ENCODE measurements at places on chromosomes 12 and 14. TPM values are rescaled to one million over a fixed set of nuclear protein-coding genes. Genes with fewer than 3 reads are reported as not detected.

The TEDC1 gene
- 8.6 TPM for total RNA-seq

- H3K36me3 ChIP-seq, result no peaks in the 10 kb centered on the region
- H3K4me1 ChIP-seq, result no peaks in the 10 kb centered on the region
- no peak for DNase-seq
These were observed 68.1 kb downstream of the TTC9 start for GRCh38 chr14:70709726-70710382.

The LYZ gene
- total RNA-seq, result 38.7 TPM

GRCh38 chr14:91873471-91874415 is 6.4 kb upstream of the TC2N start:
- H3K4me3 ChIP-seq, result no peak overlapping the region
- H3K27ac ChIP-seq, result peak overlapping the region; percentile 73
- H3K36me3 ChIP-seq, result peaks cover 12% of the 10 kb centered on the region
- no peaks in the 10 kb centered on the region for H3K4me1 ChIP-seq
- no peaks in the 10 kb centered on the region for H3K27me3 ChIP-seq
- no peak for DNase-seq

DNA sequence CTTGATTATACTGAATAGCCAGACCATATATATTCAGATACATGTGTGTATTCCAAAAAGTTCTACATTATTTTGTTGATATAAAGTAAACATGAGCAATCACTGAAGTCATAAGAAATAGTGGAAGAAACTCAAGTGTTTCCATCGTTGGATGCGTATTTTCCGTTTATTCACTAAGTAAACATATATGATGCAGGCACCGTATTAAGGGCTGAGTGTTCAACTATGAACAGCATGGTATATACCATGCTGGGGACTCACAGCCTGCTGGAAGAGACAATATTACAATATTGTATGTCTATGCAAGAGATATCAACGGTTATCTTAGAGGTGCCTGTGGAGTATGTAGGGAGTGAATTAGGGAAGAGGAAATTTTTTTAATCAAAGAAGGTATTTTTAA is 1.2 kb downstream of the PYROXD1 start:
- no peaks in the 10 kb centered on the region for H3K36me3 ChIP-seq
- H3K4me3 ChIP-seq, result no peak overlapping the region
- no peak for DNase-seq

The SIX4 gene
- 3.0 TPM for total RNA-seq

DNA sequence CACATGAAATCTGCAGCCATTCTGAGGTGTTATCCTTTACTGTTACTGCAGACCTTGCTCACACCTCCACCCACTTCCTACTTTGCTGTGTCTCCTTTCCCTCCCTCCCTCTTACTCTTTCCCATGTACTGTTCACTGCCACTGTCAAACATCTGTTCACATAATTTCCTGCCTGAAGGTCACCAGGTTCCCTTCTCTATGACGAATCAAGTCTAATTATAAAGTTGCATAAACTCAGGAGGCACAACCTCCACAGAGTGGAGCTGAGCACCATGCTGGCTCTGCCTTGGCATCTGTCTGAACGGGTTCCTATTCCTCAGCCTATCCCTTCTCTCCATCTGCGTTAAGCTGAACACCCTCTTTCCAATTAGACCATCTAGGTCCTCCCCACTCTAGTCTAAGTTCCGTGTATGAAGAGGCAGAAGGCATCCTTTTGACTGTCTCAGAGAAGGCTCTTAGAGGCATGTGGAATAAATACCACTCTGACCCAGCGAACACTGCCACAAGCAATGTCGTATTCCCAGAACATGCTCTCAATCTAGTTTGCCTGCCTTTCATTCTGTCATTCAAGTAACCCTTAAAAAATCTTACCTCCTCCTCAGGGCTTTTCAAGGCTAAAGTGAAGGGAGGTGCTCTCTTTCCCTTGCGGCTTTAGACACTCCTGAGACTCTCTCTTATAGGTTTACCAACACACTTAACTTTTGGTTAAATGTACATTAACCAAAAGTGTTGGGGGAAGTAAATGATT is 48.7 kb downstream of the ACADS start:
- no peaks in the 10 kb centered on the region for H3K27me3 ChIP-seq
- no peaks in the 10 kb centered on the region for H3K4me1 ChIP-seq
- no peak overlapping the region for H3K27ac ChIP-seq
- no peaks in the 10 kb centered on the region for H3K36me3 ChIP-seq
- DNase-seq, result no peak
- no peak overlapping the region for H3K4me3 ChIP-seq

The OLR1 gene
- total RNA-seq, result 9.3 TPM

GRCh38 chr12:29414368-29414767 is 33.4 kb upstream of the ERGIC2 start:
- H3K27me3 ChIP-seq, result no peaks in the 10 kb centered on the region
- H3K36me3 ChIP-seq, result no peaks in the 10 kb centered on the region
- no peak overlapping the region for H3K27ac ChIP-seq
- H3K4me3 ChIP-seq, result no peak overlapping the region
- no peaks in the 10 kb centered on the region for H3K4me1 ChIP-seq

- DNase-seq, result no peak
- no peaks in the 10 kb centered on the region for H3K36me3 ChIP-seq
- H3K4me1 ChIP-seq, result no peaks in the 10 kb centered on the region
- H3K27ac ChIP-seq, result no peak overlapping the region
- no peak overlapping the region for H3K4me3 ChIP-seq
These were observed 22.7 kb downstream of the SMCO2 start for GRCh38 chr12:27469176-27469736.

GRCh38 chr12:15732341-15733061 is 56.7 kb downstream of the EPS8 start:
- no peaks in the 10 kb centered on the region for H3K27me3 ChIP-seq
- H3K4me3 ChIP-seq, result no peak overlapping the region
- no peak overlapping the region for H3K27ac ChIP-seq
- H3K36me3 ChIP-seq, result no peaks in the 10 kb centered on the region

- no peak overlapping the region for H3K27ac ChIP-seq
- H3K36me3 ChIP-seq, result no peaks in the 10 kb centered on the region
- no peak for DNase-seq
- H3K27me3 ChIP-seq, result no peaks in the 10 kb centered on the region
- no peaks in the 10 kb centered on the region for H3K4me1 ChIP-seq
These were observed 45.2 kb upstream of the TUNAR start for GRCh38 chr14:95831468-95831867.

GRCh38 chr14:90536511-90537191 is 139.8 kb downstream of the CALM1 start:
- H3K36me3 ChIP-seq, result no peaks in the 10 kb centered on the region
- no peak for DNase-seq
- no peak overlapping the region for H3K27ac ChIP-seq
- no peaks in the 10 kb centered on the region for H3K4me1 ChIP-seq
- no peaks in the 10 kb centered on the region for H3K27me3 ChIP-seq

DNA sequence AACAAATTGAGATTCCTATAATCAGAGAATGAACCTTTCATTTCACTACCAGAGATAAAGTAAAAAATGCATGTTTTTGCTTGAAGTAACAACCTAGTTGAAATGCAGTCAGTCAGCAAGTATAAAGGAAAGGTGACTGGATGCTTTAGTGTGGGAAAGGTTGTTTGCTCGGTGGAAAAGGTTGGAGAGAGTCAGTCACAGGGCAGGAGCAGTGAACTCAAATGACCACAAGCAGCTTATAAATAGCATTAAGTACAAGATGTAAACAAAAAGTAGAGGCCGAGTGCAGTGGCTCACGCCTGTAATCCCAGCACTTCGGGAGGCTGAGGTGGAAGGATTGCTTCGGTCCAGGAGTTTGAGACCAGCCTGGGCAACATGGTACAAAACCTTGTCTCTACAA is 98.1 kb upstream of the FGD4 start:
- DNase-seq, result no peak
- H3K36me3 ChIP-seq, result no peaks in the 10 kb centered on the region
- H3K27me3 ChIP-seq, result no peaks in the 10 kb centered on the region
- no peaks in the 10 kb centered on the region for H3K4me1 ChIP-seq
- H3K4me3 ChIP-seq, result no peak overlapping the region

The HHIPL1 gene
- total RNA-seq, result 2.5 TPM

The TGM1 gene
- total RNA-seq, result 0.52 TPM

The TMX1 gene
- total RNA-seq, result 26.9 TPM

GRCh38 chr14:83294941-83295340 is 1761.3 kb upstream of the SEL1L start:
- H3K36me3 ChIP-seq, result no peaks in the 10 kb centered on the region
- no peak overlapping the region for H3K27ac ChIP-seq
- H3K4me3 ChIP-seq, result no peak overlapping the region
- no peaks in the 10 kb centered on the region for H3K27me3 ChIP-seq

The NCAPD2 gene
- 19.9 TPM for total RNA-seq

GRCh38 chr14:90373887-90374286 is 22.9 kb upstream of the CALM1 start:
- no peaks in the 10 kb centered on the region for H3K27me3 ChIP-seq
- H3K4me1 ChIP-seq, result no peaks in the 10 kb centered on the region
- no peak overlapping the region for H3K4me3 ChIP-seq
- H3K36me3 ChIP-seq, result no peaks in the 10 kb centered on the region
- no peak overlapping the region for H3K27ac ChIP-seq

- H3K27me3 ChIP-seq, result no peaks in the 10 kb centered on the region
- DNase-seq, result no peak
- no peaks in the 10 kb centered on the region for H3K36me3 ChIP-seq
These were observed 1.8 kb upstream of the CDK17 start for GRCh38 chr12:96402061-96402460.

The PTPN6 gene
- total RNA-seq, result 29.8 TPM

DNA sequence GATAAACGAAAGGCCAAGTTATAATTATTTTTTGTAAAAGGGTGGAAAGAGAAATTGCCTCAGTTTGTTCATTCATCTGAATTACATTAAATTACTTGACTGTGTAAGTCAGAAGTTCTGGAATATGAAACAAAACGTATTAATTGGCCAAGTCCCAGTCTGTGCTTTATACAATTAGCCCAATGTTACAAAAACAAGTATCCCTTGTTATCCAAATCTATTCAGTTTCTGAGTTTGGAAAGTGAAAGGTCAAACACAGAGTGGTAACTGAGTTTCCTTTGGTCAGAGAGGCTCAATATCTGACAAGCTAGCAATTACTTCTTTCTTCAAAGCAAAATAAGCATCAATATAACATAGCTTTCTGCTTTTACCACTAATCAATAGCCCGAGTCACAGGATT is 62.6 kb downstream of the SPPL3 start:
- H3K27me3 ChIP-seq, result no peaks in the 10 kb centered on the region
- no peak for DNase-seq
- H3K27ac ChIP-seq, result no peak overlapping the region
- no peak overlapping the region for H3K4me3 ChIP-seq
- no peaks in the 10 kb centered on the region for H3K36me3 ChIP-seq
- no peaks in the 10 kb centered on the region for H3K4me1 ChIP-seq

The CIDEB gene
- total RNA-seq, result 12.2 TPM

- no peaks in the 10 kb centered on the region for H3K36me3 ChIP-seq
- DNase-seq, result peak; percentile 3
- no peak overlapping the region for H3K27ac ChIP-seq
These were observed 30.3 kb upstream of the CLIP1 start for GRCh38 chr12:122452701-122453285.

GRCh38 chr12:9897535-9897934 is 16.2 kb downstream of the KLRF2 start:
- no peak overlapping the region for H3K27ac ChIP-seq
- no peaks in the 10 kb centered on the region for H3K36me3 ChIP-seq
- H3K4me3 ChIP-seq, result no peak overlapping the region
- no peak for DNase-seq
- no peaks in the 10 kb centered on the region for H3K4me1 ChIP-seq

GRCh38 chr12:111519937-111520336 is 79.2 kb downstream of the ATXN2 start:
- H3K4me1 ChIP-seq, result no peaks in the 10 kb centered on the region
- H3K27me3 ChIP-seq, result no peaks in the 10 kb centered on the region
- no peak overlapping the region for H3K4me3 ChIP-seq
- peaks cover 7% of the 10 kb centered on the region for H3K36me3 ChIP-seq

DNA sequence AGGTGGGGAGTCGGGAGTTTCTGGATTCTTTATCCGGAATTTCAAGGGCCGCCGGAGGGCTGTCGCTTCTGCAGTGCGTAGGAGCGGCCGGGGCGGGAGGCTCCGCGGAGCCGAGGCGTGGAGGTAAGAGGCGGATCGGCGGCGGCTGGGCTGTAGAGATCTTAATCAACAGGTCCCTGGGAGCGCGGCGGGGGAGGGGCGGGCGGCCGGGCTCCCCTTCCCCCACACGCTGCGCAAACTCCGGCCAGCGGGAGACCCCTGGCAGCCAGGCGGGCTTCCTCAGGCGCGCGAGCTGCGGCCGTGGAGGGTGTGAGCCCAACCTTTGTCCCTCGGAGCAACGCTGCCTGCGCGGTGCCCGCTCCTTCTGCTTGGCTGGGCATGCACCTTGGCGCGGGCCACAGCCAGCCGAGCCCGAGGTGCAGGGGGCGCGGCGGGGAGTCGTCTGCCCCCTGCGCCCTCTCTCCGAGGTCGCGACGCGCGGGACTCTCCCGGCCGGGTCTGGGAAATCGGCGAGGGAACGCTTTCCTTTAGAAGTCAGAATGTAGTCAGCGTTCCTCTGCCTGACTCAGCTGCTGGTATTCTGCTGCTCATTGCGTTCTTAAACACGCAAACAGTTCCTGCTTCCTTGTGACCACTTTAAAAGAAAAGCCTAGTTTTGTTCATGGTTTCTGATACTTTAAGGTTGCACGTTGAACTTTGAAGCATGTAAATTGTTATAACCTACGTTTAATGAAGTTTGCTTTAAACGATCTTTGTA is at the start of gene PALS1:
Gene PALS1 (plus strand): TSS at position 25 of the 757 bp plus-strand sequence. CDS start 37,736 bp downstream, outside the sequence.
- no peak within 1 kb of the TSS for H3K27ac ChIP-seq
- peak within 1 kb of the TSS; percentile 76 for H3K4me3 ChIP-seq
- H3K36me3 ChIP-seq, result no peaks in the 10 kb centered on the region

GRCh38 chr12:113630625-113631024 is 159.0 kb upstream of the LHX5 start:
- no peaks in the 10 kb centered on the region for H3K4me1 ChIP-seq
- DNase-seq, result no peak
- H3K27ac ChIP-seq, result no peak overlapping the region
- no peak overlapping the region for H3K4me3 ChIP-seq

GRCh38 chr12:16607906-16608775 is 2.2 kb upstream of the LMO3 start:
- no peak for DNase-seq
- no peaks in the 10 kb centered on the region for H3K4me1 ChIP-seq
- H3K36me3 ChIP-seq, result no peaks in the 10 kb centered on the region
- no peak overlapping the region for H3K4me3 ChIP-seq
- H3K27me3 ChIP-seq, result no peaks in the 10 kb centered on the region
- H3K27ac ChIP-seq, result peak overlapping the region; percentile 92

The KIAA0586 gene
- 18.5 TPM for total RNA-seq

GRCh38 chr12:89648211-89648930 is 60.3 kb downstream of the ATP2B1 start:
- H3K4me1 ChIP-seq, result no peaks in the 10 kb centered on the region
- H3K36me3 ChIP-seq, result no peaks in the 10 kb centered on the region
- no peak for DNase-seq
- no peaks in the 10 kb centered on the region for H3K27me3 ChIP-seq
- no peak overlapping the region for H3K4me3 ChIP-seq

GRCh38 chr12:119179335-119180021 is 747 bp downstream of the HSPB8 start:
- peak overlapping the region; percentile 95 for H3K27ac ChIP-seq
- H3K36me3 ChIP-seq, result no peaks in the 10 kb centered on the region
- H3K4me1 ChIP-seq, result no peaks in the 10 kb centered on the region
- peak; percentile 59 for DNase-seq

- peaks cover 2% of the 10 kb centered on the region for H3K4me1 ChIP-seq
- DNase-seq, result no peak
- no peaks in the 10 kb centered on the region for H3K27me3 ChIP-seq
These were observed 79.8 kb downstream of the MYRFL start for GRCh38 chr12:69904777-69905176.

The ZNF664 gene
- total RNA-seq, result 57.7 TPM

Data from aorta (tissue), 5 donors.